ENCODE measurements at places on chromosomes 7 and 10. TPM values are rescaled to one million over a fixed set of nuclear protein-coding genes. Genes with fewer than 3 reads are reported as not detected.

DNA sequence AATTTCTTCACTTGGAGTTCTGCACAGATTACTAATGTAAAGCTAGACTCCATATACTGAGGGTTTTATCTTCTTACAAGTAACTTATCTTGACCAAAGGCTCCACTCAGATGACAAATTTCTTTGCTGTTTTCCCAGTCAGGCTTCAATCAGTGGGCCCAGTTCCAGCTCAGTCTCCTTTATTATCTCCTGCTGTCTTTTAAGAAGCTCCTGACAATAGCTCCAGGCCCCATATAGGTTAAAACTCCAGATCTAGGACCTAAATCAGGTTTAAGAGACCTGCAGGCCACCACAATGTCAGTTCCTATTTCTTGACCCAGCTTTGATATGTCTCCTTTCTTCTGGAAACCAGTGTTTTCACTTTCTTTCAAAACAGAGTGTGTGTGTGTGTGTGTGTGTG lies 165.2 kb downstream of the RELN start:
- no peak for DNase-seq
- H3K36me3 ChIP-seq: no peaks in the 10 kb centered on the region
- no peaks in the 10 kb centered on the region for H3K4me1 ChIP-seq

GRCh38 chr10:132545659-132546367 lies 8.2 kb downstream of the INPP5A start:
- no peaks in the 10 kb centered on the region for H3K27me3 ChIP-seq
- H3K4me1 ChIP-seq: no peaks in the 10 kb centered on the region
- no peak overlapping the region for H3K27ac ChIP-seq
- H3K36me3 ChIP-seq: no peaks in the 10 kb centered on the region
- H3K4me3 ChIP-seq: no peak overlapping the region
- DNase-seq: no peak

MMS19 gene
- 77.3 TPM for total RNA-seq

PRSS1 gene
- total RNA-seq: not detected

GRCh38 chr7:22811746-22812280 lies 10.8 kb downstream of the TOMM7 start:
- DNase-seq: no peak
- H3K4me3 ChIP-seq: no peak overlapping the region
- H3K27me3 ChIP-seq: no peaks in the 10 kb centered on the region
- H3K4me1 ChIP-seq: peaks cover 7% of the 10 kb centered on the region
- peaks cover 27% of the 10 kb centered on the region for H3K36me3 ChIP-seq

ANKRD22 gene
- total RNA-seq: not detected

ING3 gene
- 40.1 TPM for total RNA-seq

GRCh38 chr7:23893176-23893941 lies 183.3 kb downstream of the STK31 start:
- no peaks in the 10 kb centered on the region for H3K36me3 ChIP-seq
- H3K4me1 ChIP-seq: no peaks in the 10 kb centered on the region
- DNase-seq: no peak
- no peaks in the 10 kb centered on the region for H3K27me3 ChIP-seq
- H3K27ac ChIP-seq: no peak overlapping the region

DNA sequence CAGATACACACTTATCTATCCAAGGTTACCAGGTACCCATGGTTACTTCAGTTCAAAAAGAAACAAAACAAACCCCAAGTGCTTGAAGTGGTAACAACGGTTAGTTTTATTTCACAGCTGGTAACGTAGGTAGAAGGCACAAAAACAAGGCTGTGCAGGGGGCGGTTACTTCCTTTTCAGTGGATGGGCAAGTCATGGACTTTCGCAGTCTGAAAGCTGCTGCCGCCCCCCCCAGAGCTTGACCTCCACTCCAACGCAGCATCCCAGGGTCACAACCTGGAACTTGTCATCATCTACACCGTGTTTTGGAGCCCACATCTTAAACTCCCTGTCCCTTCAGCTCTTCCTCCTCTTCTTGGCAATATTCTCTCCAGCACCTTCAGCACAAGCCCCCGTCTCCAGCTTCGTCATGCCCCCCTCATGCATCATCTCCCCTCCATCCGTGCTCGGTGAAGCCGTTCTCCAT lies 181.2 kb upstream of the ITGB1 start:
- H3K36me3 ChIP-seq: no peaks in the 10 kb centered on the region
- H3K4me1 ChIP-seq: peaks cover 15% of the 10 kb centered on the region
- no peak for DNase-seq
- H3K27me3 ChIP-seq: no peaks in the 10 kb centered on the region
- H3K4me3 ChIP-seq: no peak overlapping the region

- H3K4me3 ChIP-seq: no peak overlapping the region
- H3K27me3 ChIP-seq: no peaks in the 10 kb centered on the region
- H3K27ac ChIP-seq: no peak overlapping the region
- peak; percentile 51 for DNase-seq
Observed at GRCh38 chr10:11472158-11472753, 139.2 kb downstream of the USP6NL start.

DNA sequence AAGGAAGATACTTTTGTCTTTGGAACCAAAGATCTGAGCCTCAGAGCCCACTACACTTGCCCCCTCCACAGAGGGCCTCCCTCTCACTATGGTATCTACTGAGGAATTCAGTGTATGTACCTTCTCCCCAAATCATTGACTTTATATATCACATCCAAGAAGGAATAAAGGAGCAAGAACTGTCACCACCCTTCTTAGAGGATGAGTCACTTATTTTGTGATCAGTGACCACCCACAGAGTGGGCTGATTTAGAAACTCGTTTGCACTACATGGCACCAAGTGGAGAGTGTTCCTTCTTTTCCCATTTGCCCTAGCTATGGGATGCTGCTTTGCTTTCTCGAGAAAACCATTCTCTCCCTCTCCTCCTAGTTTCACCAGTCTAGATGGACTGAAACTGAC lies 5.7 kb downstream of the TMEM243 start:
- no peak for DNase-seq
- peaks cover 58% of the 10 kb centered on the region for H3K36me3 ChIP-seq
- H3K27me3 ChIP-seq: no peaks in the 10 kb centered on the region
- no peak overlapping the region for H3K4me3 ChIP-seq
- H3K27ac ChIP-seq: no peak overlapping the region
- no peaks in the 10 kb centered on the region for H3K4me1 ChIP-seq

GRCh38 chr7:91326516-91327199 lies 62.4 kb downstream of the FZD1 start:
- H3K4me1 ChIP-seq: no peaks in the 10 kb centered on the region
- DNase-seq: no peak
- no peak overlapping the region for H3K4me3 ChIP-seq
- H3K27me3 ChIP-seq: no peaks in the 10 kb centered on the region
- H3K27ac ChIP-seq: no peak overlapping the region

DNA sequence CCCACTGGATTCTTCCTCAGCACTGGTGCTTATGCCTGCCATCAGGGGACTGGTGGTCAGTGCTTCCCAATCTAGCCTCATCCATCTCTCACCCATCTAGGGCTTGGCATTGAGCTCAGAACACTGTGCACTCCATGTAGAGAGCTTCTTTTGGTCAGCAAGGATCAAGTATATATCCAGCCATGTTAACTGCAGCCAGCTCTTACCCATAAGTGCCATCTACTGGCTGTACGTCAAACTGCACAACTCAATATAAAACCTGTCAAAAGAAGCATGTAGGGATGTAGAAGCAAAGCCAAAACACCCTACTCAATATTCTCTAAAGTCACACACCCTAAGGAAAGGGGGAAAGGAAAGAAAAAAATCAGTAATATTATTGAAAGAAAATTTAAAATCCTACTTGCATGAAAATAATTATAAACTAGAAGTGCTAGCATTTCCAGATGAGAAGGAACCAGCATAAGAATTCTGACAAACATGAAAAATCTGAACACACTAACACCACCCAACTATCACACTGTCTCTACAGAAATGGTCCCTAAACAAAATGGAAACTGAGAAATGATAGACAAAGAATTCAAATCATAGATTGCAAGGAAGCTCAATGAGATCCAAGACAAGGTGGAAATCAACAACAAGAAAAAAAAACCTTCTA lies 531.1 kb upstream of the STEAP1 start:
- H3K4me1 ChIP-seq: no peaks in the 10 kb centered on the region
- 0 out of 2 replicates have a peak, but pooled peaks cover 3% of the 10 kb centered on the region for H3K27me3 ChIP-seq
- H3K36me3 ChIP-seq: no peaks in the 10 kb centered on the region
- no peak overlapping the region for H3K27ac ChIP-seq
- H3K4me3 ChIP-seq: no peak overlapping the region

KLHL7 gene
- total RNA-seq: 34.8 TPM

GRCh38 chr7:127588697-127589482 lies 679 bp downstream of the ARF5 start:
- peaks cover 10% of the 10 kb centered on the region for H3K36me3 ChIP-seq
- 0 out of 2 replicates have a peak, but pooled peaks cover 2% of the 10 kb centered on the region for H3K4me1 ChIP-seq
- H3K27ac ChIP-seq: peak overlapping the region; percentile 56

DNA sequence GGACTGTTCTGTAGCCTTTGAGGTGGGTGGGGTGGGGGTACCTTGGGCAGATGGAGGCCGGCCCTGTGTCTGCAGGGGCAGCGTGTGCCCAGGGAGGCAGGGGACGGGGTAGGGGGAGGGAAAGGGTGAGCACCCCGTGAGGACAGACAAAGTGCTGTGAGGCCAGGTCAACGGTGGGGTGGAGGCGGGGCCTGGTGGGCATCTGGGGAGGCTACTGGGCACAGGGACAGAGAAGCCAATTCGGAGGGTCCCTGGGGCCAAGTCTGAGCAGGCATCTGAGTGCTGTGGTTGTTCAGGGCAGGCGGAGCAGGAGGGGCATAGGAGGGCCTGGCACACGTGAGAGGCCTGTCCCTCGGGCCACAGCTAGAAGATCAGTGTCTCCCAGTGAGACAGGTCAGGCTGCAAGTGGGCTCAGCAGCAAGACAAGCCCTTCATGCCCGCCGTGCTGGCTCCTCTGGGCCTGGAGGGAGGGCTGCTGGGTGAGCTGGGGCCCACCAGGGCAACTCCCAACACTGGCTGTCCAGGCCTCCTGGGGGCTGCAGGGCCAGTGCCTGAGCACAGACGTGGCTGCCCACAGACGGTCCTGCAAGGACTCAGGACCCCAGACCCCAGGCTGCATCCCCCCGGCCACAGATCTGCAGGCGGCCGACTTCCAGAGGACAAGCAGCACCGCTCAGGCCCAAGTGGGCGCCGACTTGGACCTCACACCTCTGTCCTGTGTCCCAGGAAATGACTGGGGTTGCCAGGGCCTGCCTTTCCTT lies 26.4 kb upstream of the KNDC1 start:
- H3K27ac ChIP-seq: no peak overlapping the region
- no peaks in the 10 kb centered on the region for H3K36me3 ChIP-seq
- no peak overlapping the region for H3K4me3 ChIP-seq
- H3K4me1 ChIP-seq: no peaks in the 10 kb centered on the region
- H3K27me3 ChIP-seq: no peaks in the 10 kb centered on the region
- DNase-seq: no peak

NKX1-2 gene
- 0.56 TPM for total RNA-seq

CC2D2B gene
- not detected for total RNA-seq

C10orf105 gene
- not detected for total RNA-seq

DNA sequence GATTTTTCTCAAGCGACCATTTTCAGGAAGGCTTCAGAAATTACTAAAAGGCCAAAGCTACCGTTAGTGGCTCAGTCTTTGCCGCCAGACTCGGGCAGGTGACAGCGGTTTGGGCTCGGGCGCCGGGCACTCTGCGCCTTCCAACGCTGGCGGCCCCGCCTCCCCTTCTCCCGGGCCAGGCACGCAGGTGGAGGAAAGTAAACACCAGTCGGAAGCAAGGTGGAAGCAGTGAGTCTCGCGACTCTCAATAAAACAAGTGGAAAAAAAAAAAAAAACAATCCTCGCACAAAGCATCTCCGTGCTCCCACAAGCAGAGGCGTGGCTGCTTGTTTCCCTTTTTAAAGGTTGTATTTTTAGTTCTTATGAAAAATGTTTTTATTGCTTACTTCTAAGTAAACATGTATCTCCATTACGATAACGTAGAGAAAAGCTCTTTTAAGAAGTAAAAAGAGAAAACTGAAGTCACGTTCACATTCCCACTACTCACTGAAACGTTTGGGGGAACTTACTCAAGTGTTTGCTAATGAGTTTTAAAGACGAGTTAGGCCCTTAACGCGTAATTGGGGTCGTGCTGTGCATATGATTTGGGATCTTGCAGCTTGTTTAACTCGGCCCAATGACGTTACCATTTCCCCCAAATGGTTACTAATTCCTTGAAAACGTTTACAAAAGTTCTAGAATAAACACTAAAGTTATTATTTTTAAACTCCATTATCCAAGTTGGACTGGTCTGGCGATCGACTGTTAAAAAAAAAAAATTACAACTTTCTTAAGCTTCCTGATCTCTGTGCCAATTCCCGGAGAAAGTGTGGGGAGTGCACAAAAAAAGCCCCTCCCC lies 864 bp downstream of the CDCA7L start:
- no peaks in the 10 kb centered on the region for H3K27me3 ChIP-seq
- DNase-seq: no peak
- H3K4me1 ChIP-seq: peaks cover 10% of the 10 kb centered on the region
- no peaks in the 10 kb centered on the region for H3K36me3 ChIP-seq
- H3K27ac ChIP-seq: peak overlapping the region; percentile 100
- peak overlapping the region; percentile 96 for H3K4me3 ChIP-seq

GRCh38 chr7:134504660-134505164 lies 22.7 kb upstream of the AKR1B10 start:
- H3K27me3 ChIP-seq: no peaks in the 10 kb centered on the region
- H3K27ac ChIP-seq: no peak overlapping the region

GRCh38 chr10:94902570-94902969 lies 35.9 kb upstream of the CYP2C9 start:
- H3K27me3 ChIP-seq: no peaks in the 10 kb centered on the region
- H3K4me3 ChIP-seq: no peak overlapping the region
- no peaks in the 10 kb centered on the region for H3K36me3 ChIP-seq
- no peak for DNase-seq
- no peaks in the 10 kb centered on the region for H3K4me1 ChIP-seq

- no peak overlapping the region for H3K4me3 ChIP-seq
- H3K36me3 ChIP-seq: no peaks in the 10 kb centered on the region
- no peak for DNase-seq
- no peaks in the 10 kb centered on the region for H3K27me3 ChIP-seq
Observed at GRCh38 chr10:70566515-70567290, 35.8 kb downstream of the PRF1 start.

DNA sequence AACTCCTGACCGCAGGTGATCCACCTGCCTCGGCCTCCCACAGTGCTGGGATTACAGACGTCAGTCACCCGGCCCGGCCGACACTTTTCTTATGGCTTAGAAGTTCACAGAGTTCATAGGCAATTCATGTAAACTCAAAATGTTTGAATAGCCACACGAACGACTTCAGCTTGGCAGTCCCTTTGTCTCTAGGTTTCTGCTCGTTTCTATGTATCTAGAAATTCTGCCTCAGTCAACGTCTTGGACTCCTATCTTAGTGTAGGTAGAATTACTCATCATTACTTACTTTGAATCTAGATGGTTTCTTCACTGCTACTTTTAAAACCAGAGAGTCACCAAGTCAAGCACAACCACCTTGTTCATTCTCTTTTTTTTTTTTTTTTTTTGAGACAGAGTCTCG lies 23.7 kb downstream of the ARL4A start:
- no peak for DNase-seq
- H3K36me3 ChIP-seq: no peaks in the 10 kb centered on the region

DNA sequence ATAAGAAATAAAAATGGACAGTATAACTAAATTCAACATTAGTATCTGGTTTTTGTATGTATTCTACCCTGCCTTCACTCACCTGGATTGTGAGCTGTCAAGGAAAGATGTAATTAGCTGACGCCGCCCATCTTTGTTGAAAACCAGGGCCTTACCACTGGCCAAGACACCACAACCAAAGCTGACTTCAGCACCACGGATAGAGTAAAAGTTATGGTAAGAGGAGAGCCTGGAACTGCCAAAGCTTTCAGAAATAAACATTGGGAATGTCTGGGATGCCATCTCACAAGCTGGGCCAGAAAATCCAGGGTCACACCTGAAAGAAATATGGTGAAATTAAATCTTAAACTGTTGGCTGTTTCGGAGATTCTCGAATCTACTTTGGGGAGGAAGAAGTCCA lies 190.1 kb upstream of the SLC26A5 start:
- H3K4me3 ChIP-seq: no peak overlapping the region
- H3K27me3 ChIP-seq: no peaks in the 10 kb centered on the region
- H3K27ac ChIP-seq: no peak overlapping the region
- H3K36me3 ChIP-seq: peaks cover 20% of the 10 kb centered on the region

CYP2C18 gene
- total RNA-seq: not detected

PPP1R9A gene
- 21.8 TPM for total RNA-seq

Measured in SJCRH30 (cell line).